ENCODE measurements at places on chromosomes 6 and 20. TPM values are rescaled to one million over a fixed set of nuclear protein-coding genes. Genes with fewer than 3 reads are reported as not detected.

CLPSL1 gene
- total RNA-seq = not detected

GINS1 gene
- total RNA-seq = 0.89 TPM

PRDM1 gene
- 7.6 TPM for total RNA-seq

TNNC2 gene
- not detected for total RNA-seq

MSH5 gene
- total RNA-seq = 6.2 TPM

Measured in thyroid gland (tissue), 4 donors.